ENCODE measurements at places on chromosomes 16 and 17.
A peak's percentile ranks its signal among the peaks of the same experiment; 100 is the strongest.

GRCh38 chr17:29042679-29043538, at the start of gene PIPOX:
TSS of gene PIPOX (plus strand) at chr17:29043141. CDS start at chr17:29043226, 85 bp downstream.
- DNase-seq, result no peak

GRCh38 chr16:23317751-23318150, 15.6 kb downstream of the SCNN1B start:
- DNase-seq, result no peak

- no peak for DNase-seq
Observed at GRCh38 chr16:2783581-2784357, 3.6 kb downstream of the PRSS33 start.

GRCh38 chr16:72876981-72877373, 171.0 kb downstream of the ZFHX3 start:
- no peak for DNase-seq

DNA sequence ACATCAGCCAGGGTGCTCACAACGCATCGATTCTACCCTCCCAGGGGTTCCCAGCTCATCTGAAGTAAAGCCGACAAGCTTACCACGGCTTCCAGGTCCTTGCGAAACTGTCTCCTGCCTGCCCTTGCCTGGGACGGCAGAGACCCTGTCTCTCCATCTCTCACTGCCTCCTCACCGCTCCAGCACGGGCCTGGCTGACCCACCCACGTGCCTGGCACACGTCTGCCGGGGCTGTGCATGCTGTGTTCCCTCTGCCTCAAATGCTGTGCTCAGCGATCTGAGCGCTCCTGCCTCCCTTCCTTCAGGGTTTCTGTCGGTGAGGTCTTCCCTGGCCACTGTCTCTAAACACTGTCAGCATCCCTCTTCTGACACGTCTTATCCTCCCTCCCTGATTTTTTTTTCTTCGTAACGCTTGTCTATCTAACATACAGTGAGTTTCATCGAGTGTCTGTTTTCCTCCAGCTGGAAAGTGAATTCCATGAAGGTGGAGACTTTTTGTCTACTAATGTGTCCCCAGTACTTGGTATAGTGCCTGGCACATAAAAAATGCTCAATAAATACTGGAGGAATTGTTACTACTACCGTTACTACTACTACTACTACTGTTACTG, 208.4 kb downstream of the IRF8 start:
- no peak for DNase-seq

DNA sequence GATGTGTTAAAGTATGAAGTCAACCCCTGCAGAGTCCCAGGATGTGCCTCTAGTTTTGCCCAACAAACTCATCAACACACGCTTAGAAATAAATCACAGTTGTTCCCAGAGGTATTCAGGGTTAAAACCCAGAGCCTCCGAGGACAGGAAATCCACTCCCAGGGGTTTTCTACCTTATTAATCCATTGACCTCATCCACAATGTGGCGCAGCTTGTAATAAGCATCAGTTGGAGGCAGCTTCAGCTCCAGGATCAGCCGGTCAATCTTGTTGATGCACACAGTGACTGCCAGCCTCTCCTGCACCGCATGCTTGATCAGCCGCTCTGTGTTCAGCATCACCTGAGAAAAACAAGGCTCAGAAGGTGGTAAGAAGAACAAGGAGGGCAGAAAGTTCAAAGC, 23.5 kb downstream of the EFTUD2 start:
- DNase-seq, result no peak

- DNase-seq, result peak; percentile 71
Observed at GRCh38 chr17:64130559-64131001, 636 bp upstream of the ERN1 start.

- DNase-seq, result peak; percentile 94
Observed at GRCh38 chr17:19507775-19508576, 25.7 kb upstream of the SLC47A1 start.

GRCh38 chr16:71629278-71630016, 3.5 kb downstream of the MARVELD3 start:
- no peak for DNase-seq

DNA sequence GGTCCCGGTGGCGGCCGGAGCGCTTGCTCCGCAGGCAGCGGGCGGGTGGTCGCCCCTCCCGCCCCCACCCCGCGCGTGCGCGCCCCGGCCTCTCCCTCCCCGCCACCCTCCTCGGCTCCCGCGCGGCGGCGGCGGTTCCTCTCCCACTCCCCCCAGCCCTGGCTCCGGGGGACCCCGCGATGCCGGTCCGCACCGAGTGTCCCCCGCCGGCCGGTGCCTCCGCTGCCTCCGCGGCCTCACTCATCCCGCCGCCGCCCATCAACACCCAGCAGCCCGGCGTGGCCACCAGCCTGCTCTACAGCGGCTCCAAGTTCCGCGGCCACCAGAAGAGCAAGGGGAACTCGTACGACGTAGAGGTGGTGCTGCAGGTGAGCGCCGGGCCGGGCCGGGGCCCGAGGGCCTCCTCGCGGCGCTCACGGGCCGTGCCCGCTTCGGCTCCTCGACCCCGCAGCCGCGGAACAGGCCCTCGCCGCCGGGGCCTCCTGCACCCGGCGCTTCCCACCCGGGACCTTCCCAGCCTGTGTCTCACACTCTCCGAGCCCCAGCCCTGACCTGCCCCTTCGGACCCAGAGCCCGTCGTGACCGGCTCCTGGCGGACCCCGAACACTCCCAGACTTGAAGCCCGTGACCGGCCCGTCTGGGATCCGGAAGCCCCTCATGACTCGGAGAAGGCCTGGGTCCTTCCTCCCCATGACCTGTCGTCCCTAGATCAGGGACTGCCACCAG, 490 bp downstream of the GID4 start:
- DNase-seq, result peak; percentile 55

GRCh38 chr17:43695970-43696865, 34.5 kb upstream of the MEOX1 start:
- no peak for DNase-seq

DNA sequence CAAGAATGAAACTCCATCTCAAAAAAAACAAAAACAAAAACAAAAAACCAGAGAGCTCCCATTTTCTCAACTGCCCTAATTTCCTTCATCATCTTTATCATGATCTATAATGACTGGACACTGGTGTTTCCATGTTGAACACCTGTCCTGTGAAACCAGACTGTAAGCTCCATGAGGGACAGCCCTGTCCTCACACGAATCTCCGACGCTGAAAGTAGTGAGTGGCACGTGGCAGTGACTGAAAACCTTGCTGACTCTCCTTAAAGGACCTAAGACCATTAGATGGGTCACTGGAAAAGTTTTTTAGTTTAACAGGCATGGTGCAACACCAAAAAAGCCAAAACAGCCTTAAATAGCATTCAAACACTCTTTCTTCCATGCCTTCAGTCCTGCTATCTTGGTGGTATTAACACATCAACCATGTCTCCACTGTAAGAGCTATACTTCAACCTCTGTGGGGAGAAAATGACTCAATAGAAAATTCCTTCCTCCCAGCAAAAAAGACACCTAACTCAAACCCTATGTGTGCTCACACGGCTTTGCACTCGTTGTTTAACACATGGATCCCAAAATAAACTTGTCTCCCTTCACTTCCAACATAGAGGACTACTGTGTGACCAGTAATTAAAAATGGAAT, 8.3 kb downstream of the AXIN2 start:
- no peak for DNase-seq

All from activated T-cell treated with anti-CD3 and anti-CD28 coated beads, Interleukin-2, amount 50 U/mL, for 48 hours (primary cell).